T-helper 2 cell (primary cell): ENCODE measurements at places on chromosomes 7 and 10.

DNA sequence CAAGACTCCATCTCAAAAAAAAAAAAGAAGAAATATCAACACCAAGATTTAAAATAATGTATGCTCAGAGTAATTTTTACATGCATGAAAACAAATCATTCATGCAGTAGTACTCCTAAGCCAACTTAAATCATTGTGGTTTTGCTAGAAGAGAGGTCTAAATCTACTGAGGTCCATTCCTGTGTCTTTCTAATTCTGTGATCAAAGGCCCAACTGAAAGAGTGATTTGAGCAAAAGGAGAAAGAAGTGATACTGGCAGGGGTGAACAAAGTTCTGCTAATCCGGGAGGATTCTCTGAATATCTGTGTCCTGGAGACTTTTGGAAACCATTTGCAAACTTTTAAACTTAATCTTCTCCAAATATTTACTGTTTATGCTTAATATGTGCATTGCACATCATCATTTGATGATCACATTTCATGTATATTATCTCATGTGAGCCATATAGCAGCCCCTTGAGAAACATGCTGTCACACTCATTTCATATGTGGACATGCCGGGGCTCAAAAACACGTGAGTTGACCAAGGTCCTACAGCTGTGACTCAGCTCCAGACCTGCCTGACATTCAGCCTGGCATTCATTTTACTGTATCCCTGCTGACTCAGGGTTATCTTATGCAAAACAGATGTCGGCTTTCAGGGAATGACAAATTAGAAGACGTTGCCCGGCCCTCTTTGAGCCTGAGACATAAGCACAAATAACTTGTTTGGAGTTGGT is 76.4 kb downstream of the FAM107B start:
- no peak for DNase-seq

DNA sequence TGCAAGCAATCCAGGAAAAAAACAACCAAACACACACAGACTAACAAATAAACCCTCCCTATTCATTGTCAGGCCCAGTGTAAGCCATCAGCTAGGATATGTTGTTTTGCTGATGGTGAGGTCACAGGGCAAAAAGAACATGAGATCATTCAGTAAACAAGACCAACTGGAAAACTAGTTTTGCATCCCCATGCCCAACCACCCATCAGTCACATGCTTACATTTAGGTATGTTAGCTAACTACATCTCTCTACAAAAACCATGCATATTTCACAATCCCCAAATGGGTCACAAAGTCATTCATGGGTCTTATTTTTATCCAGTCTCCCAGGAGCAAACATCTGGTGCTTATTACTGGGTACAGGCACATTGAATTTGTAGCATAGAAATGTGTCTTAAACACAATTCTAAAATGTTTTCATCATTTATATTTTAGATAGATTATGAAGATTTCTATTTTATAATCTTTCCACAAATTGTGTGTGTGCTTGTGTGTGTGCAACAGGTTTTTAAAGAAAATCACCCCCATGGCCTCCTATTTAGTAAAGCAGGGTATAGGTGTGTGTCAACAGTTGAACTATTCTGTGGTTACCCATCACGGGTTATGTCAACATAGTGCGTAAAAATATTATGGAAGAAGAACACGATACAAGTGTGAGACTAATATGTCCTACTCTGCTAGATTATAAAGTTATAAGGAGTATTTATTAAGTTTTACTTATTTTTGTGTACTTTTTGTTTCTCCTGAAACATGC is 103.8 kb upstream of the AKR1E2 start:
- DNase-seq: no peak

GRCh38 chr10:35415505-35415904 is 79.2 kb downstream of the CCNY start:
- DNase-seq: no peak

GRCh38 chr10:118694848-118695247 is 59.9 kb downstream of the CACUL1 start:
- no peak for DNase-seq

GRCh38 chr10:109633846-109634245 is 289.5 kb downstream of the XPNPEP1 start:
- no peak for DNase-seq

DNA sequence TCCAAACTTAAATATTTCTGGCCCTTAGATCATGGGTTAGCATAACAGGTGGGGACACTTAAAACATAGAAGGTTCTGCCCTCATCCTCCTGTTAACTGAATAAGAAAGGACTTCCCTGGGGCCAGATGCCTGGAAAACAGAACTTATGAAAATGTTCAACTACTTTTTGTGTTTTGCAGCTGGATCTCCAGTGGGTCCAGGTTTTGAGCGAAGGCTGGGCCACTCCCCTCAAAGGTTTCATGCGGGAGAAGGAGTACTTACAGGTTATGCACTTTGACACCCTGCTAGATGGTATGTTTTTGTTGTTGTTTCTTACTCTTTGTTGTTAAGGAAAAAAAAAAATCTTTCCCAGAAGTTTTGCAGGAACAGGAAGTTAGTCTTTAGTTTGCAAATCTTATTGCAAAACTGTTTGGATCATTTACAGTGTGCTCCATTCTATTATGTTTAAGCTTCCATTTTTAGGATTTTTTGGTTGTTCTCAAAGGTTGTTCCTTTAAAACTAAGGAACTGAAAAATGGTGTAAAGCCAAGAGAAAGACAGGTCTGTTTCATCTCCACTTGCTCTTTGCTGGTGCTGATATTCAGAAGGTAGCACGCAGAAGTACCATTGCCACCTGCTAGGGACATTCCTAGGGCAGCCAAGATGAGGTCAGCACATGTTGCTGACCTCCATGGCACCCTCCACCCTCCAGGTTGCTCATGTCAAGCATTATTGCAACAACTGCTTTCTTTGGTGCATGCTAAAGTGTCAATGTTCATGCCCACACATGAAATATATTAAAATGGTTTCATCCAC is 56.1 kb downstream of the PAPSS2 start:
- no peak for DNase-seq

- DNase-seq: no peak
These were observed 4.5 kb downstream of the GRID1 start for GRCh38 chr10:86362129-86362527.

- DNase-seq: no peak
These were observed 139.3 kb upstream of the COBL start for GRCh38 chr7:51455948-51456347.

DNA sequence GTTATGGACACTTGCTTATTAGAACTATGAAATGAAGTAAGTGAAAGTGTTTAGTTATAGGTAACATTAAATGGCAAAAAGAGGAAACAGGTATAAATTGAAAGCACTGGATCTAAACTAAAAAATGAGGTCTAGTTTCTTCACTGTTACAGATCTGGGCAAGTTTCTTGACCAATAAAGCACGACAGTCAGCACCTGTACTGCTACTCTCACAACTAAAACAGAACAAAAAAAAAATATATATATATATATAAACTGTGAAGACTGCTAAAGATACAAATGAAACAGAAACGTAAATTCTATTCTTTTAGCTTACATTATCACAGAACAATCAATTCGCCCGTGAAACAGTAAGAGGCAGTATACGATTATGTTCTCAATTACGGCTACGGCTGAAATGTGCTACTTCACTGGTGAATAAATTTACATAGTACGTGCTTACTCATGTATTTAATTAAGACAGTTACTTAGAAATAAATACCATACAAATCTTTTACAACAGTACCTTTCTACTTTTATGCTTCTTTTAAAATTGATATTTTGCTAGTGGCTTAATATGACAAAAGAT is 4.2 kb downstream of the AHR start:
- DNase-seq: no peak

DNA sequence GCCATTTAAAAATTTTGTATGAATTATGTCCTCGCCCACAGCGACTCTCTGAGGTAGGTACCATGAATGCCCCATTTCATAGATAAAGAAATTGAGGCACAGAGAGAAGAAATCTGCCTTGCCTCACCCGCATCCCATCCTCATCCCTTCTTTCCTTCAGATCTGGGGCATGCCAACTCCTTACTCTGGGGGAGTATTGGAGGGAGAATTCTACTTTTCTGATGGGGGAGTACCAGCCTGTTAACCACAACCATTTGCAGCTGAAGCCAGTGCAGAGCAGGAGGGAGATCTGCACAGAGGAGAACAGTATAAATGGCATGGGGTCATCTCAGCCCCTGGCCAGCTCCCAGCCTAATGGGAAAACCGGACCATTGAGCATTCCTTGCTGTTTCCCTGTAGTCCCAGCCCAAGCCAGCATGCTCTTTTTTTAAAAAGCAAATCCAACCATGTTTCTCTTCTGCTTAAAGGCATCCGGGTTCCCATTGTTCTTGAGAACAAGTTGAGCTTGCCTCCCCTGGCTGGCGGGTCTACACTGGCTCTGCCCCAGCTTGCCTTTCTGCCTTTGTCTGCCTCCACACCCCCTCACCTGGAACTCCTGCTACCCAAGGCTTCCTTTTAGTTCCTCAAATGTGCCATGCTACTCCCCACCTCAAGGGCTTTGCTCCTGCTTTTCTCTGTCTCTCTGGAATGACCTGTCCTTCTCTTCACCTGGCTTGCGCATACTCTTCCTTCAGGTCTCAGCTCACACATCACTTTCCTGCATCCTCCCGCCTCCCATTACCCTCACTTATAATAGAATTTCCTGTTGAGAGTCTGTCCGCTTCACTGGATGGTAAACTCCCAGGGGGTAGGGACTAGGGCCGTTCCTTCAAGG is 8.8 kb upstream of the ZNF503 start:
- DNase-seq: no peak

DNA sequence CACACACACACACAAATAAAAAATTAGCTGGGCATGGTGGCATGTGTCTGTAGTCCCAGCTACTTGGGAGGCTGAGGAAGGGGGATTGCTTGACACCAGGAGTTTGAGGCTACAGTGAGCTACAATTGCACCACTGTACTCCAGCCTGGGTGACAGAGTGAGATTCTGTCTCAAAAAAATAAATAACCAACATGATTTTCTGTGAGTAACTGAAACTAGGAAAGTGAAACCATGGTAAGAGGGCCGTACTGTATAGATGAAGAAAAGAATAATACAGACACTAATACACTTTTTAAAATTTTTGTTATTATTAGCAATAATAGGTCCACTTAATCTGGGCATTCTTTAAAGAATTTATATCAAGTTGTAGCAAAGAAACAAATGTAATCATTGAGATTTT is 170.9 kb downstream of the HGF start:
- DNase-seq: no peak
